ENCODE measurements at places on chromosomes 2 and 18. TPM values are rescaled to one million over a fixed set of nuclear protein-coding genes. Genes with fewer than 3 reads are reported as not detected.

Gene DPYSL5
- not detected for total RNA-seq

Gene UCN
- 4.1 TPM for total RNA-seq

Gene NFE2L2
- 104 TPM for total RNA-seq

Gene C2orf92
- 31.7 TPM for total RNA-seq

Gene IL1F10
- total RNA-seq: not detected

Gene ELAC1
- 9.7 TPM for total RNA-seq

Gene DNAH7
- 18.9 TPM for total RNA-seq

Gene LOXL3
- 3.6 TPM for total RNA-seq
